ENCODE measurements at places on chromosomes 1 and 21.

GRCh38 chr21:14742119-14742518 lies 196.0 kb upstream of the SAMSN1 start:
- no peaks in the 10 kb centered on the region for H3K27me3 ChIP-seq
- H3K36me3 ChIP-seq: no peaks in the 10 kb centered on the region
- DNase-seq: no peak
- H3K27ac ChIP-seq: no peak overlapping the region

DNA sequence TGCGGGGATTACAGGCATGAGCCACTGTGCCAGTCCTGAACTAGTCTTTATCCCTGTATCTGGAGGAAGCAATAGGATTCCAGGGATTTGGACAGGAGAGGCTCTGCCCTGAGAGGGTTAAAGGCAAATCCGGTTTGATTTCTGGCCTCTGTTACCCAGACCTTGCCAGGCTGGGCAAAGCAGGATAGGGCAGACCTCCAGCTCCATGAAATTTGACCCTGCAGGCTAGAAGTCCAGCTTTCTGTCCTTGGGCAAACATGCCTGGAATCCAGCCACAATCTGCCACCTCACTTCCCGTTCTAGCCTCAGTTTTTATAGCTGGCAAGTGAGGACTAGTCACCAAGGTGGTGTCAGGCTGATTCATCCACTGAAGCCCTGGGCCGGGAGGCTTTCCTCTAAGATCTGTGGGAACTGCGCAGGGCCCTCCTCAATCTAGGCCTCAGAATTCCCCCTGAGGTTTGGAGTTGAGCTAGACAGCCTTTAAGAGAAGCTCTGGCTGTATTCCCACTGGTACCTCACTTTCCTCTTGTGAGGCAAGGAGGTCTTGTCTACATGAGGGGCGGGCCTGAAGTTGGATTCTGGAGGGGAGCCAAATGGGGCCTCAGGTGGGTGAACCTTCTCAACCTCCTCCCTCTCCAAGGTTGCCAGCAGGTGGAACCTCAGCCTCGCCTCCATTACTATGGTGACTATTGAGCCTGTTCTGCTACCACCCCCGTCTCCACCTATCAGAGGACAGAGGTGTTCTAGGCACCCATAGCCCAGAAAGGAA lies 7.0 kb upstream of the P3R3URF start:
- H3K27ac ChIP-seq: peak overlapping the region; percentile 29
- peaks cover 3% of the 10 kb centered on the region for H3K36me3 ChIP-seq
- H3K27me3 ChIP-seq: no peaks in the 10 kb centered on the region
- no peak overlapping the region for H3K4me3 ChIP-seq

GRCh38 chr21:27578741-27579265 lies 611.9 kb upstream of the ADAMTS5 start:
- no peak for DNase-seq
- no peaks in the 10 kb centered on the region for H3K27me3 ChIP-seq
- no peaks in the 10 kb centered on the region for H3K36me3 ChIP-seq
- H3K4me1 ChIP-seq: no peaks in the 10 kb centered on the region
- H3K4me3 ChIP-seq: no peak overlapping the region

- H3K27me3 ChIP-seq: no peaks in the 10 kb centered on the region
- no peaks in the 10 kb centered on the region for H3K4me1 ChIP-seq
- no peak overlapping the region for H3K27ac ChIP-seq
- no peak for DNase-seq
Measured at GRCh38 chr1:160630523-160631451, 16.1 kb downstream of the SLAMF1 start.

DNA sequence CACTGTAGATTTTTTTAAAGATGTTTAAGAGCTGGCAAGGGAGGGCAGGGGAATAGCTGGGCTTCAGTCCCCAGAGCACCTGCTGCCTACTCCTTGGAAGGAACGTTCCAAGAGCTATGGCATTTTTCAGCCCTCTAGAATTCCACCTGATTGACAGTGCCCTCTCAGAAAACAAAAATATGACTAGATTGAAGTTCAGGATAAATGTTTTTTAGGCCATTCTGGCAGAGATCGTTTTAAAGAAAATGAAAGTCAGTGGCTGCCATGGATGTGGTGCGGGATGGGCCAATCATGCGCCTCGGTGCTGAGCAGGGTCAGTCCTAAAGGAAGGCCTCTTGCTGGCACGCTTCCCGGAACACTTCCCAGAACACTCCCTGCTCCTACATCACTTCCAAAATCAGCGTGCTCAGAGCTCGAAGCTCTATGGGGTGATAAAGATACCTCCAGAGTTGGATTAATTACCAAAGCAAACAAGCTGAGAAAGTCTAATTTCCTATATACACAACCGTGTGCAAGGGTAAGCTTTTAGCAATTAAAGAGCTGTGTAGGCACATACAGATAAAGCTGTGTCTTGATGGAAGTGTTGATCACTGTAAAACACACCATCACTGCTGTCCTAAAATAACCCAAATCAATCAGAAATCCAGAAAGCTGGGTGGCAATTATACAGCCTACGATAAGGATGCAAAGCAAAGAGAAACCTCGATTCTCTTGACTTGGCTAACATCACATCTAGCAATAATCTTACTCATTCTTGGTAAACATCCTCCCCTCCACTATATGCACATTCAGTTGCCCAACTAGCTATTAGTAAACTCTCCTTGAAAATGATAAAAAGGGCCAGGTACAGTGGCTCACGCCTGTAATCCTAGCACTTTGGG lies 34.6 kb downstream of the TGFBR3 start:
- DNase-seq: peak; percentile 96
- no peaks in the 10 kb centered on the region for H3K36me3 ChIP-seq
- peak overlapping the region; percentile 31 for H3K4me3 ChIP-seq
- no peaks in the 10 kb centered on the region for H3K27me3 ChIP-seq
- H3K4me1 ChIP-seq: peaks cover 14% of the 10 kb centered on the region

- no peaks in the 10 kb centered on the region for H3K36me3 ChIP-seq
- no peak for DNase-seq
- H3K4me1 ChIP-seq: no peaks in the 10 kb centered on the region
- no peak overlapping the region for H3K4me3 ChIP-seq
- no peak overlapping the region for H3K27ac ChIP-seq
Measured at GRCh38 chr21:44467859-44468195, 12.5 kb downstream of the LRRC3 start.

DNA sequence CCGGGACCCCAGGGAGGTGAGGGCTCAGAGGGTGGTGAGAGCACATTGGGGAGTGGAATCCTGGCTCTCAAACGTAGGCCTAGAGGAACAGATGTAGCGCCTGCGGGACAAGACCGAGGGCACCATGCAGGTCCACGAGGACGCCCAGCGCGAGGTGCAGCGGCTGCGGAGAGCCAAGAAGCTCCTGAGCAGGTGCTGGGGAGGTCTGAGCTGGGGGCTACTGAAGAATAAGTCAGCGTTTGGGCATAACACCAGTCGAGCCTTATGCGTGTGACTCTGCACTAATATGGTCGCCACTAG lies 2.6 kb upstream of the NBPF3 start:
- H3K4me1 ChIP-seq: peaks cover 2% of the 10 kb centered on the region
- H3K27me3 ChIP-seq: no peaks in the 10 kb centered on the region
- H3K4me3 ChIP-seq: no peak overlapping the region

- DNase-seq: no peak
- H3K27me3 ChIP-seq: no peaks in the 10 kb centered on the region
- no peaks in the 10 kb centered on the region for H3K36me3 ChIP-seq
- no peaks in the 10 kb centered on the region for H3K4me1 ChIP-seq
Measured at GRCh38 chr1:209030454-209031167, 552.9 kb upstream of the CAMK1G start.

DNA sequence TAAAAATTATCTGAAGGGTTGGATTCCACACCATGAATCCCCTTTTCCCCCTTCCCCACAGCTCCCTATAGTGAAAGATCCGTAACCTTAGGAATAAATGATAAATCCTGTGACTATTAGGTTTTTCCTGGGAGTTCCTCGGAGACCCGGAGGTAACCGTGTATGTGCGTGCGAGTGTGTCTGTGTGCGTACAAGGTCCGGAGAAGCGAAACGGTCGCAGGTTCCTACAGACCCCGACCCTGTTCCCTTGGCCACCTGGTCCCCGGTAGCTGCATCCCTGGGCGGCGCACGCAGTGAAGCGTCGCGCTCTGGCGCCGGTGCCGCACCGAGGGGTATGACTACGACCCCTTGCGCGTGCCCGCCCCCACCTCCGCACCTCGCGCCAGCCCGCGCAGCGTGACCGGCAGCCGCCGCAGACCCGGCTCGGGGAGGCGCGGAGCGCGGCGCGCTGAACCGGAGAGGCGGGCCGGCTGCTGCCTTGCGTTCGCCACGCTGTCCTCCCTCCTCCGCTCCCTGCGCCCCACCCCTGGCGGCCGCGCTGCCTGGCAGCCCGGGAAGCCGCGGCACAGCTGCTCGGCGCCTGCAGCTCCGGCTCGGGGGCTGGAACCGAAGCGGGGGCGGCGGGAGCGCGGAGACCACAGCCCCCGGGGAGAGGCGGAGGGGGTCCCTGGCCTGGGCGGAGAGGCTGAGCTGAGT lies at the start of gene AK5:
TSS of gene AK5 (plus strand) at position 529 of the 696 bp plus-strand sequence. CDS start 295 bp downstream, outside the sequence.
- H3K4me1 ChIP-seq: peaks cover 7% of the 10 kb centered on the region
- peak within 1 kb of the TSS; percentile 87 for H3K4me3 ChIP-seq
- peak within 1 kb of the TSS; percentile 60 for H3K27ac ChIP-seq
- H3K36me3 ChIP-seq: no peaks in the 10 kb centered on the region
- DNase-seq: peak; percentile 44
- H3K27me3 ChIP-seq: no peaks in the 10 kb centered on the region

- peaks cover 1% of the 10 kb centered on the region for H3K36me3 ChIP-seq
- peak overlapping the region; percentile 64 for H3K27ac ChIP-seq
- peak; percentile 90 for DNase-seq
- no peak overlapping the region for H3K4me3 ChIP-seq
- H3K27me3 ChIP-seq: no peaks in the 10 kb centered on the region
Measured at GRCh38 chr1:12184008-12184681, 17.4 kb downstream of the TNFRSF1B start.

DNA sequence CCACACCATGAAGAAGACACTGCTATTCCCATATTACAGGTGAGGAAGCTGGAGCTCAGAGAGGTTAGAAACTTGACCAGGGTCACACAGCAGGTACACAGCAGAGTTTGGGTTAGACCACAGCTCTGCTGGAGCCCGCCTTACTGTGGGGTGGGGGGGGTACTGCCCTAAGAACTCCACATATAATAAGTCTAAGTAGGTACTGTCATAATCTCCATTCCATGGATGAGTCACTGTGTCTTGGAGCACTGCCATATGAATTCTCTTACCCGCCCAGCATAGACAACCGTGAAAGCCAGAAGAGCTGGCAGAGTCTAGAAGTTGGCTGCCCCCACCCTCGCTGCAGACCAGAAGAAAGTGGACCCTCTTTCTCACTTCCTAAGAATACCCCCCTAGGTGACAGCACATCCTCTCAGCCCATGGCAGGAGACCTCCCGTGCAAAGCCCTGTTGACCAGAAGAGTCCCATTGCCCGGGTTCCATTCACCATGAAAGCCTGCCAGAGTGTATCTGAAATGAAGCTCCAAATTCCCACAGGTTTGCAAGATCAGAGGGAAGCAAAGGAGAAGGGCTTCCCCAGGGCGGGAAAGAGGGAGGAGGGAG lies 5.2 kb upstream of the PLA2G2D start:
- H3K27me3 ChIP-seq: peaks cover 9% of the 10 kb centered on the region
- no peak overlapping the region for H3K4me3 ChIP-seq
- no peak overlapping the region for H3K27ac ChIP-seq
- no peaks in the 10 kb centered on the region for H3K36me3 ChIP-seq

- no peaks in the 10 kb centered on the region for H3K4me1 ChIP-seq
- H3K27ac ChIP-seq: no peak overlapping the region
- H3K4me3 ChIP-seq: no peak overlapping the region
- H3K27me3 ChIP-seq: peaks cover 21% of the 10 kb centered on the region
Measured at GRCh38 chr1:39596163-39596562, 19.6 kb upstream of the PABPC4 start.

DNA sequence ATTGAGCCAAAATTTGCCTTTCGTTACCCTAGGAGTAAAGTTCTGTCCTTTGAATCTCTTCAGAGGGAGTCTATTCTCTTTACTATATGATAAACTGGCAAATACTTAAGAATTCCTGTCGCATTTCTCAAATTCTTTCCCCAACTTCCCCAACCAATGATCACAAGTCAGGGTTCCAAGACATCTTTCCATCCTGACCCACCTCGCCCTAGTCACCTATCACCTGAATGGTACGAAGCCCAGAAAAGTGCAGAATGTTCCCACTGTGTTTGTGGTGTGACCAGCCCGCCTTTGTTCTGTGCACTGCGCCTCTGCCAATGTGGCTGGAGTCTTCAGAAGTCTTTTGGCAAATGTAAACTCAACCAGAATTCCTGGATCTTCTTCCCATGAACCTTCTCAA lies 132.5 kb downstream of the RNF220 start:
- H3K36me3 ChIP-seq: no peaks in the 10 kb centered on the region
- no peak overlapping the region for H3K4me3 ChIP-seq
- DNase-seq: no peak
- H3K27me3 ChIP-seq: peaks cover 15% of the 10 kb centered on the region
- H3K4me1 ChIP-seq: no peaks in the 10 kb centered on the region

DNA sequence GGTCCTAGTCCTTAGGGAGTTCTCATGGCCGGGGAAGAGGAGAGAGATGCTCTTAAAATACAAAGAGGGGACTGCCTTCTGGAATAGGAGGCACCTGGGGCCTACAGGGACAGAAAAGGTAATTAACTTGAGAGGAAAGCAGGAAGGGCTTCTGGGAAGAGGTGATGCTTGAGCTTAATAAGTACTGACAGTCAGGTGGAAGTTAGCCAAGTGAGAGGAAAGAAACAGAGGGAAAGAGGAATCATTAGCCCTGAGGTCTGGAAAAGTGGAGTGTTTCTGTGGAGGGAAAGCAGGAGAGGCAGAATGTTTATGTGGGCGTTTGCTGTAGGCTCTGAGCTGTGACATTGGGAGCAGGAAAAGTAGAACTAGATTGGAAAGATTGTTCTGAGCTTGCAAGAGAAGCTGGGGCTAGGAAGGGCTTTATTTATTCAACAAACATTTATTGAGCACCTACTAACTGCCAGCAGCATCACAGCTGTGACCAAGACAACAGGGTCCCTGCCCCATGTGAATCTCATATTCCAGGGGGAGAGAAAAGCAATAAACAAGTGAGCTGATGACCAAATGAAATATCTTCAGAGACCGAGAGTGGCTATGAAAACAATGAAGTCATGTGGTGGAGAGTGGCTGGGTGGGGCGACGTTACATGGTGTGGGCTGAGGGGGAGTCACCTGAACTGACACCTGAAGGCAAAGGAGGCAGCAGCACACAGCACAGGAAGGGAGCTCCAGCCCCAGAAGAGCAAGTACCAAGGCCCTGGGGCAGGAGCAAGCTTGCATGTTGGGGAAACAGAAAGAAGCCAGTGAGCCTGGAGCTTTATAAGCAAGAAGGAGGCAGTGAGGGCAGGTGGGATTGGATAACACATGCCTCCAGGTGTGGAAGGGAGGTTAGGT lies 4.4 kb upstream of the FNDC5 start:
- DNase-seq: no peak
- H3K27ac ChIP-seq: no peak overlapping the region
- H3K36me3 ChIP-seq: no peaks in the 10 kb centered on the region
- no peak overlapping the region for H3K4me3 ChIP-seq
- H3K27me3 ChIP-seq: peaks cover 12% of the 10 kb centered on the region
